ENCODE measurements at places on chromosomes 13 and 19. TPM values are rescaled to one million over a fixed set of nuclear protein-coding genes. Genes with fewer than 3 reads are reported as not detected.

NEK3 gene
- total RNA-seq, result 20.8 TPM

EFNB2 gene
- total RNA-seq, result 13.5 TPM

ERFL gene
- total RNA-seq, result under 0.01 TPM

RNF17 gene
- not detected for total RNA-seq

TSKS gene
- 0.26 TPM for total RNA-seq

ACER1 gene
- total RNA-seq, result not detected

MEF2B gene
- total RNA-seq, result under 0.01 TPM

SLC10A2 gene
- total RNA-seq, result not detected

LILRA6 gene
- total RNA-seq, result not detected

FRY gene
- total RNA-seq, result 18.3 TPM

SRRM5 gene
- total RNA-seq, result under 0.01 TPM

ZNF71 gene
- total RNA-seq, result 7.7 TPM

OR10H1 gene
- total RNA-seq, result not detected

SPRY2 gene
- total RNA-seq, result 13.0 TPM

KLK3 gene
- not detected for total RNA-seq

KIR2DL1 gene
- not detected for total RNA-seq

CDX2 gene
- total RNA-seq, result not detected

FGF22 gene
- total RNA-seq, result under 0.01 TPM

ZNF816 gene
- 10.1 TPM for total RNA-seq

TDRD12 gene
- under 0.01 TPM for total RNA-seq

GDF15 gene
- total RNA-seq, result 210 TPM

PVR gene
- 98.1 TPM for total RNA-seq

LSM7 gene
- total RNA-seq, result 43.1 TPM
